Cerebellum (tissue), 4 donors: ENCODE measurements at places on chromosomes 5 and 9.
A peak's percentile ranks its signal among the peaks of the same experiment; 100 is the strongest.

GRCh38 chr9:94085062-94085639 lies 887 bp downstream of the PTPDC1 start:
- no peak for DNase-seq

- no peak for DNase-seq
These were observed 84.9 kb downstream of the ISL1 start for GRCh38 chr5:51468196-51468595.

DNA sequence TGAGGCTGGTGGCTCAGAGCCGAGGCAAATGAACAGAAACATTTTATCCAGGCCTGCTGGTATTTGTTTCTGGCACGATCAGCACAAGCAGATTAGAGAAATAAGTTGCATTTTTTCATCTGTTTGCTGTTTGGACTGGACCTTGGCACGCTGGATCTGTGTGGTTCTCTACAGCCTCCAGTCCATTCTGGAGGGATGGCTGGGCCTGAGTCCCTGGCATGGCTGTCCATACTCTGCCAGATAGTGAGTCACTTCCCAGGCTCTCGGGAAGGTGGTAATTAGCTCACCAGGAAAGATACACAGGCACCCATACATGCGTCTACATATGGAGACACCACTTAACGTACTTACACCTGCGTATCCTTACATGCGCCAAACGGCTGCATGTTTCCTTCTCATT lies 78.6 kb downstream of the SPRY4 start:
- DNase-seq = no peak

GRCh38 chr5:172266676-172267092 lies 16.9 kb downstream of the UBTD2 start:
- no peak for DNase-seq

GRCh38 chr9:97930972-97931371 lies 7.0 kb downstream of the HEMGN start:
- DNase-seq = no peak

DNA sequence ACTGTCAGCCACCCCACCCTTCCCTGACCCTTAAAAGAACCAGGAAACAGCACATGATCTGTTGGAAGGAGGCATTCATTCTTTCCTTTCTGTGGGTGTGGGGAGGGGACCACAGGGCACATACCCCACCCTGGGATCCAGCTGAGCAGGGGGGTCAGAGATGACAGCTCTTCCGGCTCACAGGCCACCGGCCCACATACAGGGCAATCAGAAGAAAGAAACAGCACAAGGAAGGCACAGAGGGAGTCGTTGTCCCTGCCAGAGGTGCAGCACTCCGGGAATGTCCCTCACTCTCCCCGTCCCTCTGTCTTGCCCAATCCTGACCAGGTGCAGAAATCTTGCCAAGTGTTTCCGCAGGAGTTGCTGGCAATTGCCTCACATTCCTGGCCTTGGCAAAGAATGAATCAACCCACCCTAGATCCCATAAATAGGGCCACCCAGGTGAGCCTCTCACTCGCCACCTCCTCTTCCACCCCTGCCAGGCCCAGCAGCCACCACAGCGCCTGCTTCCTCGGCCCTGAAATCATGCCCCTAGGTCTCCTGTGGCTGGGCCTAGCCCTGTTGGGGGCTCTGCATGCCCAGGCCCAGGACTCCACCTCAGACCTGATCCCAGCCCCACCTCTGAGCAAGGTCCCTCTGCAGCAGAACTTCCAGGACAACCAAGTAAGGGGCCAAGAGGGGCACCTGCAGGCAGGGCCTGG lies at the start of gene LCN2:
TSS of gene LCN2 (plus strand) at position 453 of the 701 bp plus-strand sequence. CDS start at position 526, 73 bp downstream.
- no peak for DNase-seq

DNA sequence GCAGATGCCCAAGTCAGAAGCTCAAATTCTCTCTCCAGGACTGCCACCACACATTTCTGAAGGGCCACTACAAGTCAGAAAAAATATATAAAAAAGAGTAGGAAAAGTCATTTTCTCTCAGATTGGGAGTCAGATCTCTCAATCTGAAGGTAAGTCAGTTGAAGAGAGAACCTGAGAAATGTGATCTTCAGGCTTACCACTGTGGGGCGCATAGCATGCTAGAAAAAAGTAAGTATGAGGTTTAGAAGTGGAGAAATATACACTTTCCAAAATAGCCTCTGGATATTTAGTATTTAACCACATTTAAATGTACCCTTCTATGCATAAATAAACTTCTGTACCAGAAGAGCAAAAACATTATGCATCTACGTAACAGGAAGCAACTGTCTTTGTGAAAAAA lies 800.7 kb upstream of the CTNND2 start:
- no peak for DNase-seq

- DNase-seq = no peak
These were observed 674 bp downstream of the TSPAN17 start for GRCh38 chr5:176647843-176648473.

DNA sequence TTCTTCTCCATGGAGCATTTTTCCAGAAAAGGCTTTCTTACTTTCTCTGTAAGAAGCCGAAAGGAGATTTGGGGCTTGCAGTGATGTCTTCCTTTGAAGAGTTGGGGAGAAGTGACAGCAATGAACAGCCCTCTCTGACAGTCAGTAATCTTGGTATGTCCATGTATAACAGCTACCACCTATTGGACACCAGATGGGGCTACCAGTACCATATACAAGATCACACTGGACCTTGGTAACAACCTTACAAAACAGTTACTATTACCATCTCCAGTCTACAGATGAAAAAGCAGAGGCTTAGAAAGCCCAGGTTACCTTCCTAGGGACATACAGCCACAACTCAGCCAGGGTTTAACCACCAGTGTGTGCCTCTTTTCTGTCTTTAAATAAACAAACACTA lies 272.7 kb upstream of the TRPC7 start:
- DNase-seq = no peak

DNA sequence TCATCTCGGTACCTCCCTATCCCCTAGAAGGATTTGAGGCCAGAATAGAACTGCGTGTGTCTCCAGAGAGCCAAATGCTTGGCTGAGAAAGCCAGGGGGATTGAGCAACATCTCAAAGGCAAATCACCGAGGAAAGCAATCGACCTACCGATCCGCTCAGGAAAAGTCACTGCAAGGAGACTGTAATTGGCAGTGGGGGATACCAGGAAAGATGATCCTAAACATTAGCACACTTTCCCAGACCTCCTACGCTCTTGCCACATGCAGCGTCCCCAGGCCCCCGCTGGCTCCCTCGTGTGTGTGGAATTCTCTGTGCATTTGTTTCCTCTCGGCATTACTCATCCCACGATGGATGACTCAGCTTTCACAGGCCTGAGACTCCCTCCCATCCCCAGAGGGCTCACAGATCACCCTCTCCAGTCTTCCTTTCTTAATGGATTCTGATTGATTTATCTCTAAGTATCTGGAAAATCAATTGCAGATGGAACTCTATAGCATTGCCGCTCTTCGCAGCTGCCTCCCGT lies 82.2 kb upstream of the ICE1 start:
- no peak for DNase-seq

- DNase-seq = no peak
These were observed 253.8 kb downstream of the EBF1 start for GRCh38 chr5:158845941-158846340.

- DNase-seq = no peak
These were observed 18.9 kb downstream of the WNT8A start for GRCh38 chr5:138102454-138103318.

- no peak for DNase-seq
These were observed 71.5 kb downstream of the NR3C1 start for GRCh38 chr5:143331956-143332355.

GRCh38 chr9:133682818-133683585 lies 46.8 kb downstream of the DBH start:
- no peak for DNase-seq

- no peak for DNase-seq
These were observed 115.5 kb downstream of the COL23A1 start for GRCh38 chr5:178474562-178475184.

DNA sequence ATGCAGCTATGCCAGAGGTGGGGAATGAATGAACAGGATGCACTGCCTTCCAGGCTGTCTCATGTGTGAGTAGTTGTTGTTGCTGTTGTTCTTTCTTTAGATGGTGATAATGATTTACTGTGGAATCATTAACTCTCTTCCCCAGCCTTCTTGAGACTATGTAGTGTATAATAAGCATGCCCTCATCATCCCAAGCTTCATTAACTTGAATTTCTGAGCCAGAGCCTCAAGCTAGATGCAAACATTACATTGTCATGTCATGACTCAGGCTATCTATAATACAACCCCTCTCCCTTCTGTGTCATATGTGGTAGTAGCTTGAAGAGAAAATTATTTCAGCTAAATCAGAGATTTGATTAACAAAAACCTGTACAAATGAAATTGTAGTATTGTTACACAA lies 10.0 kb upstream of the ADAMTSL1 start:
- DNase-seq = no peak

DNA sequence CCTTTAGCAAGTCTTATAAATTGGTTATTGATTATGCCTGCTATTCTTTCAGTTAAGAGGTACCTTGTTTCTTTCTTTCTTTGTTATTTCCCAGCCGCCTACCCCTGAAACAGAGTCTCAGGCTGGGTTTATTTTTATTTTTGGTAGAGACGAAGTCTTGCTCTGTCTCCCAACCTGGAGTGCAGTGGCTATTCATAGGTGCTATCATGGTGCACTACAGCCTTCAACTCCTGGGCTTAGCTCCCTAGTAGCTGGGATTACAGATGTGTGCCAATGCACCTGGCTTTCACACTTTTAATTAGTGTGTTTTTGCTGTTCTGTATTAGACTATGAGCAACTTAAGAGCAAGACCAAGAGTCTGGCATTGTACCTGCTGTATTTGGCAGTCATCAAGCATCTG lies 14.2 kb downstream of the MAML1 start:
- no peak for DNase-seq

GRCh38 chr9:31683116-31683515 lies 701.3 kb upstream of the ACO1 start:
- no peak for DNase-seq

- DNase-seq = no peak
These were observed 31.1 kb downstream of the TRIO start for GRCh38 chr5:14174230-14174636.

DNA sequence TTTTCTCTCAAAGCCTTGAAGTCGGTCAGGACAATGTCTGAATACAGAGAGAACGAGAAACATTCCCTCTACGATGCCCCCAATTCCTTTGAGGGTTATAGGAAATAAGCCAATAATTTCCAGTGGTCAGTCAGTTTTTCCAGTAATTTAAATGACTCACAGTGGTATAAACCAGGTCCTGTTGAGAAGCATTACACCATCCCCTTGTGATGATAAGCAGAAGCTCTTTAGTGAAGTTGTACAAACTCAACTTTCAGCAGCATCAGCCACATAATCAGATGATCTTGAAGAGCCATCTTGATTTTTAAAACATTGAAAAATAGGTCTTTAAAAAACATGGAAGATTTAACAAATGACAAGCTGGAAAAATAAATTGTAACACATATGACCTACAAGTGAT lies 173.9 kb upstream of the ZNF462 start:
- no peak for DNase-seq

DNA sequence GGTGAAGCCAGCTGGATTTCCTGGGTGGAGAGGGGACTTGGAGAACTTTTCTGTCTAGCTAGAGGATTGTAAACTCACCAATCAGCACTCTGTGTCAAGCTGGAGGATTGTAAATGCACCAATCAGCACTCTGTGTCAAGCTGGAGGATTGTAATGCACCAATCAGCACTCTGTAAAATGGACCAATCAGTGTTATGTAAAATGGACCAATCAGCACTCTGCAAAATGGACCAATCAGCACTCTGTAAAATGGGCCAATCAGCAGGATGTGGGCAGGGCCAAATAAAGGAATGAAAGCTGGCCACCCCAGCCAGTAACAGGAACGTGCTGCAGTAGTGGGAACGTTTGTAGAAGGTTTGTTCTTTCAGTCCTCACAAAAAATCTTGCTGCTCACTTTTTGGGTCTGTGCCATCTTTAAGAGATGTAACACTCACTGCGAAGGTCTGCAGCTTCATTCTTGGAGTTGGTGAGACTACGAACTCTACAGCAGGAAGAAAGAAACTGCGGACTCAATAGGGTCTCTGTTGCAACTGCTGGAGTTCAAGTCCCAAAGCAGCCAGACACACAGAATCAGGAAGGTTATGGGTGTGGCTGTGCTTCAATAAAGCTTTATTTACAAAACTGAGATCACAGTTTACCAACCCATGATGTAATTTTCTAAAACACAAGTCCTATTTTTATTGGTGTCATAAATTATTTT lies 145.7 kb upstream of the ERCC6L2 start:
- no peak for DNase-seq

DNA sequence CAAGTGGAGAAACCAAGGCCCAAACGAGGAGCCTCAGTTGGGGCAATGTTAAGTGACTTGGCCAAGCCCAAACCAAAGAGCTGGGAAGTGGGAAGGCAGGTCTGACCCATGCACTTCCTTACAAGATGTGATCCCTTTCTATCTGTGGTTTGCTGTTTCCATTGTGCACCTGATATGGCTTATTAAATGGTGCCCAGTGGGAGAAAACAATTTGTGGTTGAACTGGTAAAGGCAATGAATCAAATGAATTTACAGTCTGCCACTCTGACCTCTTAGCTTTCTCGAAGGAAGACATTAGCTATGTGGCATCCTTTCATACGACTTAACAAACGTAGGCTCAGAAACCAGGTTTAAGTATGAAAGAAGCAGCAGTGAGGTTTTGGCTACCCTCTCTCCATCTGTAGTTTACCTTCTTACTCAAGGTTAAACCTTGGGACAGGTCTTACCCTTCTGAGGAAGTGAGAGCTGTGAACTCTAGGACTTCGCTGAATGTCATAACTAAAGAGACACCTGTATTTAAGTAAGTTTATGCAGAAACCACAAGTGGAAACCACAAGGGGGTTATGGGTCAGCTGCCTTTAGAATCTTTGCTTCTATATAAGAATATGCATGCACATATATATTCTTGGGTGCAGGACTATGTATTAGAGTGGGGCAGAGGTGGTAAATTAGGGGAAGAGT lies 100.5 kb upstream of the SPATA31D4 start:
- no peak for DNase-seq

DNA sequence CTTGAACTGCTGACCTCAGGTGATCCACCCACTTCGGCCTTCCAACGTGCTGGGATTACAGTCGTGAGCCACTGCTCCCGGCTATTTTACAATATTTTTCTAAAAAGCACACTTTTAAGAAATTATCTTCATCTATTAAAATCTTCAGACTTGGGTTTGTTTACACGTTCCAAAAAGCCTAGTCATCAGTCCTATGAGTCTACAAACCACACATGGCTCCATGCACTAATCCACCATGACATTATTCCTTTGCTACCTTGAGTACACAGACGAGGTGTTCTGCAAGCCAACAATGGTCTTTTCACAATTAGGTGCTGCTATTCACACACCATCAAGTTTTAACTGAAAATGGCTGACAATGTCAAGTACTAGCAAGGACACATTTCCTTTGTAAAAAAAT lies 41.0 kb downstream of the TRPM6 start:
- no peak for DNase-seq

DNA sequence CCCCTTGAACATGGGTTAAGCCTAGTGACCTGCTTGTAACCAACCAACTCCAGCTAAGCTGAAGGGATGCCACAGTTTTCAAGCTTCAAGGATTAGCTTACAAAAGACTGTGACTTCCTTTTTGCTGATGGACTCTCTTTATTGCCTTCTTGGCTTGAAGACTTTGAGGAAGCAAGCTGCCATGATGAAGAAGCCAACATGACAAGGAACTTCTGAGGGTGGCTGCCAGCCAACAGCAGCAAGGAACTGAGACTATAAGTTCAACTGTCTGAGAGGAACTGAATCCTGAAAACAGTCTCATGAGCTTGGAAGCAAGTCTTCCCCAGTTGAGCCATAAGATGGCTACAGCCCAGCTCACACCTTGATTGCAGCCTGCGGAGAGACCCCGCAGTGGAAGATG lies 116.1 kb upstream of the TAF11L2 start:
- DNase-seq = no peak

GRCh38 chr5:26757941-26758340 lies 280.4 kb downstream of the CDH9 start:
- no peak for DNase-seq

GRCh38 chr9:125407974-125408900 lies 146.6 kb downstream of the GAPVD1 start:
- DNase-seq = peak; percentile 75
